ENCODE measurements at places on chromosomes 5 and 9. TPM values are rescaled to one million over a fixed set of nuclear protein-coding genes. Genes with fewer than 3 reads are reported as not detected.

GABBR2 gene
- not detected for total RNA-seq

RANBP17 gene
- not detected for total RNA-seq

CD74 gene
- 597 TPM for total RNA-seq

RLN1 gene
- 2.8 TPM for total RNA-seq

ELOVL7 gene
- 0.20 TPM for total RNA-seq

SPINK13 gene
- total RNA-seq = not detected

SNCB gene
- total RNA-seq = not detected

WWC1 gene
- 0.63 TPM for total RNA-seq

CTNND2 gene
- not detected for total RNA-seq

ZNF367 gene
- 23.2 TPM for total RNA-seq

TMEM215 gene
- not detected for total RNA-seq

F2RL2 gene
- total RNA-seq = not detected

SLC45A2 gene
- total RNA-seq = not detected

LEAP2 gene
- 4.0 TPM for total RNA-seq

SLC6A3 gene
- not detected for total RNA-seq

TNFSF8 gene
- 82.9 TPM for total RNA-seq

GFI1B gene
- total RNA-seq = not detected

SLC34A3 gene
- not detected for total RNA-seq

SLC25A48 gene
- not detected for total RNA-seq

PCDHGC5 gene
- not detected for total RNA-seq

ENTPD2 gene
- 0.36 TPM for total RNA-seq

PRDM9 gene
- not detected for total RNA-seq

SPOCK1 gene
- total RNA-seq = not detected

FOXD4L4 gene
- total RNA-seq = 0.15 TPM

HTR1A gene
- not detected for total RNA-seq

RIOK2 gene
- total RNA-seq = 29.0 TPM

CCDC192 gene
- total RNA-seq = not detected

SOHLH1 gene
- total RNA-seq = not detected

PANK3 gene
- total RNA-seq = 56.0 TPM

IFNA2 gene
- not detected for total RNA-seq

AMBP gene
- total RNA-seq = not detected

GABRG2 gene
- total RNA-seq = 0.65 TPM

TCOF1 gene
- 51.1 TPM for total RNA-seq

SLC25A2 gene
- 0.45 TPM for total RNA-seq

GPX3 gene
- not detected for total RNA-seq

SLIT3 gene
- total RNA-seq = not detected

IFNW1 gene
- total RNA-seq = not detected

ANKHD1 gene
- 129 TPM for total RNA-seq

HSPB3 gene
- total RNA-seq = not detected

TSLP gene
- 0.18 TPM for total RNA-seq

MARCOL gene
- not detected for total RNA-seq

LRRTM2 gene
- not detected for total RNA-seq

AGTPBP1 gene
- total RNA-seq = 41.4 TPM

ANGPTL2 gene
- total RNA-seq = not detected

PALM2AKAP2 gene
- total RNA-seq = not detected

NUTM2F gene
- not detected for total RNA-seq

CETN3 gene
- 27.5 TPM for total RNA-seq

AGXT2 gene
- total RNA-seq = not detected

SHROOM1 gene
- 2.2 TPM for total RNA-seq

CDX1 gene
- not detected for total RNA-seq

SLC6A7 gene
- total RNA-seq = not detected

CCL19 gene
- total RNA-seq = not detected

Data from activated naive CD4-positive, alpha-beta T cell treated with anti-CD3 and anti-CD28 coated beads, Interleukin-2, amount 10 ng/mL, durations not matched to agents 5 hours and 36 hours (primary cell).